Coronary artery (tissue), 2 donors: ENCODE measurements at places on chromosomes 1 and 21.

GRCh38 chr1:7247791-7248548 is 462.7 kb downstream of the CAMTA1 start:
- DNase-seq: no peak

GRCh38 chr1:110144366-110144765 is 5.9 kb upstream of the SLC6A17 start:
- DNase-seq: no peak

DNA sequence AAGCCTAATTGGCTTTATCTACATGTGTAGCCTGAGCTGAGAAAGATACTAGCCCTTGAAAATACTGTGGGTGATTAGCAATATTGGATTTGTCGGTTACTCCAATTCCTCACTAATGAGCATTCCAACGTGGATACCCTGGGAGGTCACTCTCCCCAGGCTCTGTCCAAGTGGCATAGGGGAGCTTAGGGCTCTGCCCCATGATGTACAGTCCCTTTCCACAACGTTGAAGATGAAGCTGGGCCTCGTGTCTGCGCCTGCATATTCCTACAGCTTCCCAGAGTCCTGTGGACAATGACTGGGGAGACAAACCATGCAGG is 2.6 kb downstream of the RCC1 start:
- DNase-seq: no peak

DNA sequence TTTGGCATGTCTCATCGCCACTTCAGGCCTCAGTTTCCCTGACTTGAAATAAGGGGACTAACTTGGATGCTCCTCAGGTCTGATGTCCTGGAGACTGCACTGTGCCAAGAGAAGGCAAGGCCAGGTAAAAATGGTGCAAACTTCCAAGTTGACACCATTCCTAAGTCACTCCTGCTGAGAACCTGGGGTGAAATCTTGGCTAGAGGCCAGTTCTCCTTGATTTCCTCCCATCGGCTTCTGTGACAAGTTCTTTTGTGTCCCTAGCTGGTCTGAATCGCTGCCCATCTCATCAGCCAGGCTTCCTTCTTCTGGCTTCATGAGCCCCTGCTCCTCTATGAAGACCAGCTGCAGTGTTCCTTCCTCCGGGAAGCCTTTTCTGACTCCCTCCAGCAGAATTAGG is 48.6 kb upstream of the ID3 start:
- no peak for DNase-seq

GRCh38 chr1:164611754-164612642 is 53.0 kb downstream of the PBX1 start:
- DNase-seq: no peak

DNA sequence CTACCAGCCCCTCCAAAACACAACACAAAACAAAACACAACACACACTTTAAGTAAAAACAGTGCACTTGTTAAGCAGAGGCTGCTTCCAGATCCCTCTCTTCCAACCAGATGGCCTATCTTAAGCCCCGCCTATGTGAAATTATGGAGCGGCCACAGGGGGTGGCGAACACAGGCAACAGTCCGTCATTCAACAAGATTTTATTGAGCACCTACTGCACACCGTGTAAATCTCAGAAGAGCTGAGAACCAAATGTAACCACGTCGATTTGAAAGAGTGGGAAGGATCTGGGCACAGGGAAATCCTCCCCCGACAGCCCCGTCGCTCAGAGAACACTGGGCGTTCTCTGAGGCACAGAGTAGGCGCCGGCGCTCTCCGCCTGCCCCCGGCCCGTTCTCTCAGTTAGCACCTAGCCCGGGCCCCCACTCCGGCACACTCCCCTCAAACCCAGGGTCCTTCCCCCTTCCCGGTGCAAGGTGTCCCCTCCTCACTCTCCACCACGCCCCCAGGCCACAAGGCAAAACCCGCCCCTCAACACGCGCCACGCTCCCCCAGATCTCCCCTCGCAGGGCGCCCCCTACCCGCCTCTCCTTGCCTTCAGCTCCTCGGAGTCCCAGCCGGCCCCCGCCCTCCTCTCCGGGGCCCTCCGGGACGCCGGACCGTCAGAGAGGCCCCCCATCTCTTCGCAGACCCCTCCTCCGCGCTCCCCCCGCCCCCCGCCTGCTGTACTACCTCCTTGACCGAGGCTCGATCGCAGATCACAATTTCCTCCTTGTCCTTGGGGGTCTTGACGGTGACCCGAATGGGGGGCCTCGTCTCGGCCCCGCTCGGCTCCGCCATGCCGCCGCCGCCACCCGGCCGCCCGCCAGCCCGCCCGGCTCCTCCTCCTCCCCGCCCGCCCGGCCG is 483 bp downstream of the UBQLN4 start:
- no peak for DNase-seq

DNA sequence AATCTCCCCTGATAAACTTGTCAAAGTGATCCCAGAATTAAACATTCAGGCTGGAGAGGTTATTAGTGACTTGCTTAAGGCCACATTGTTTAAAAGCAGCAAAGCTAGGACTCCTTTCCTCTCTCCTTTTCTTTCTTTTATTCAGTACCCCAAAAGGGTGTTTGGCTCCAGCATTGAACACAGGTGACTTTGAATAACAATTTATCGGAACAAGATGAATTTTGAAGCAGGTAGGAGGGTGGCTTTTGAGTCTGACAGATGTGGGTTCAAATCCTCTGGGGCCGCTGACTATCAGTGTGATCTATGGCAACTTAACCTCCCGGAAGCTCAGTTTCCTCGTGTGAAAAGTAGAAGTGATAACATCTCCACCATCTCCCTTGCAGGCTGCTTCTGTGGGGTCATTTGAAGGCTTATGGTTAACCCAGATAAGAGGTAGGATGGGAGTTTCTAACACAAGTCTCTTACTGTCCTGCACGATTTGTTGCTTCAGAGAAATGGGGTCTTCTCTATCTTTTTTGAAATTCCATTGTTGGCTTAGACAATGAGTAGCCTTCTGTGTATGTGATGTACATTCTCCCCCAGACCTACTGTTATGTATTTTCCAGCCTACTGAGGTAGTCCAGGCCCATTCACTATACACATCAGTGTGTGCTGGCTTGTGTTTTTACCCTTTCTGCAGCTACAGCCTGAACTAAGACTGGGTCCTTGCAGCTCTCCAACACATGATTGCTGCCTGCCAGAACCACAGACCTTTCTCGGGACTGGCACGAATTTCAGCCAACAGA is 29.0 kb downstream of the JUN start:
- DNase-seq: no peak

DNA sequence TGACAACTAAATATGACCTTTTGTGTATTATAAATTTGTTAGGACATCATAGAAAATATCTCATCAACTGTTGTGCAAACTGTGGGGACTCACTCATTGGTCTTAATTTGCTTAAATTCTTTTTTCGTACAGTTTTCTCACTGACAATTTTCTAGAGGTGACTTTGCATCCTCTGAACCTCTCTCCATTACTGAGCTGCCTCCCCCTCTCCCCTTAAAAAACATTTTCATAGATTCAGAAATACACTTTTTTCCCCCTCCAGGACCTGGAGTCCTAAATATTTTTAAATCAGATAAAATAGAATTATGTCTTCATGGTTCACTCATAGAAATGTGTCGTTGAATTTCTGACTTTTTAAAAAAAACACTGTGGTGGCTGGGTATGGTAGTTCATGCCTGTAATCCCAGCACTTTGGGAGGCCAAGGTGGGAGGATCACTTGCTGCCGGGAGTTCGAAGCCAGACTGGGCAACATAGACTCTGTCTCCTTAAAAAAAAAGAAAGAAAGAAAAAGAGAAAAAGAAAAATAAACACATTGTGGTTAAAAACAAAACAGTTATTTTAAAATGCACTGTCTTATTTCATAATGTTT is 1.5 kb downstream of the CNST start:
- no peak for DNase-seq

- no peak for DNase-seq
These were observed 4.4 kb upstream of the XPR1 start for GRCh38 chr1:180627411-180627810.
